ENCODE measurements at places on chromosomes 11 and 22.

DNA sequence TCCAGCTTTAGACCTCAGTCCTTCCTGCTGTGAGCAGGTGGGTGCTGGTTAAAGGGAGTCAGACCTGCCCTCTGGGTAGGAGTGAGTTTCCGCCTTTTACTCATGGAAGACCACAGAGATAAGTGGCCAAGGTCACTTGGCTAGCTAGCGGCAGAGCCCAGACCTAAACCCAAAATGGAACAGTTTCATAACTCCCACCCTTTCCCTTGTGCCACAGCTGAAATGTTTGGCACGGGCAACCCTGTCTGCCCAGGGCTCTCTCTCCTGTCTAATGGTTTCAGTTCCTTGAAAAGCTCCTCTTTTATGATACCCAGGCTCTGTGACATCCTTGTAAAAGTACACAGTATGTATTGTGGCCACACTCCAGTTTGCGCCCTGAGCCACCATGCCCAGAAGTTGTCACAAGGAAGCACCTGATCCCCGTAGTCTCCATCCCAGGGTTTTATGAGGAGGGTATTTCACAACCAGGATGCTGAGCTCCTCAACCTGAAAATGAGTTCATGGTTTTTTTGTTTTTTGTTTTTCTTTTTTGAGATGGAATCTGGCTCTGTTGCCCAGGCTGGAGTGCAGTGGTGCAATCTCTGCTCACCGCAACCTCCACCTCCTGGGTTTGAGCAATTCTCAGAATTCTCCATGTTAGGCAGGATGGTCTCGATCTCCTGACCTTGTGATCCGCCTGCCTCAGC is 5.1 kb downstream of the MB start:
- no peak for DNase-seq

GRCh38 chr11:100434821-100435641 is 252.1 kb upstream of the ARHGAP42 start:
- DNase-seq, result no peak

- DNase-seq, result no peak
These were observed 1.6 kb upstream of the ATG16L2 start for GRCh38 chr11:72812604-72812966.

DNA sequence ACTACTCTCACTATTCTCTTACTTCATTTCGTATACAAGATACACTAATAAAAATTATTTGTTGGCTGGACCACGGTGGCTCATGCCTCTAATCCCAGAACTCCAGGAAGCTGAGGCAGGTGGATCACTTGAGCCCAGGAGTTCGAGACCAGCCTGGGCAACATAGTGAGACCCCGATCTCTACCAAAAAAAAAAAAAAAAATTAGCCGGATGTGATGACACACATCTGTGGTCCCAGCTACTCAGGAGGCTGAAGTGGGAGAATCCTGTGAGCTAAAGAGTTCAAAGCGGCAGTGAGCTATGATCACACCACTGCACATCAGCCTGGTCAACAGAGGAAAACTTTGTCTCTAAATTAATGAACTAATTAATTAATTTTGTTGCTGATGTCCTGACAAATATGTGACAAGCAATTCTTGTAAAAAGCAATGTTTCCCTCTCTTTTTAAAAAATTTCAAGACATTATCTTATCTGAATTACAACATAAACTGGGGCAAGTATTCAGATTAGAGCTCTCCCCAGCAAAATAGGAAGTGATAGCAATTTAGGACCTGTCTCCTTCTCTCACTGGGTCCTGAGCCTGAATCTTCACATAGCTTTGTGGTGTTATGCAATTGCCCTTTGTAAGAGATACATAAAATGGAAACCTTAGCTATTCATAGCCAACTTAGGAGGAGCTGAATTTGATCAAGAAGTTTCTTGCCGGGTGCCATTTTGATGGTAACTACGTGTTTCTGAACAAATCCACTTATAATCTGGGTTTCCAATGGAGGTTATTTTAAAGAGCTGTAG is 17.6 kb upstream of the TMA7B start:
- no peak for DNase-seq

- no peak for DNase-seq
These were observed 3.6 kb downstream of the GTPBP1 start for GRCh38 chr22:38709306-38709705.

DNA sequence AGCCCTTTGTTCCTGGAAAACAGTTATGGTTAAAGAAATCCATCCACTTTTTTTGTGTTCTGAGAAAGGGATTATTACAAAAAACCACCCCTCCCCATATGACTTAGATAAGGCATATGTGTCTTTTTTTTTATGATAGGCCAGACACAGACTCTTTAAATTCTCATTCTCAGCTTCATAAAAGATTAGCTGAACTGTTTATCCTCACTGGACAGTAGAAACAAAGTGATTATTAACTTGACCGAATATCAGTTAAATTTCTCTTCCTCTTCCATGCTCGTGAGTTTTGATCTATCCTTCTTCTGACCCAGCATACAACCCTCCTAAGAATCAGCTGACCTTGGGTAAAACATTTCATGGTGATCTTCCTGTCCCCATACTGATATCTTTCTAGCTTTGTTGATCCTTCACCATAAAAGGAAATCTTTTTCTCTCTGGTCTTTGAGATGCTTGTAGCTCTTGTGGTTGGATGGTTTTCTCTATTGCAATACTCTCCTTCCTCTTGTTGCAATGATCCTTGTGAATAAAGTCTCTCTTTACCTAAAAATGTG is 26.2 kb downstream of the OR2AG2 start:
- DNase-seq, result no peak

GRCh38 chr11:77637345-77638165 is at the start of gene CLNS1A:
CLNS1A (minus strand) TSS chr11:77637794; CDS start chr11:77637714, 80 bp downstream.
- peak; percentile 79 for DNase-seq

- DNase-seq, result no peak
These were observed 14.7 kb upstream of the TAB1 start for GRCh38 chr22:39384750-39385480.

GRCh38 chr11:131418189-131418588 is 47.8 kb downstream of the NTM start:
- DNase-seq, result no peak

- no peak for DNase-seq
These were observed 91.7 kb downstream of the PIWIL4 start for GRCh38 chr11:94658888-94659287.

DNA sequence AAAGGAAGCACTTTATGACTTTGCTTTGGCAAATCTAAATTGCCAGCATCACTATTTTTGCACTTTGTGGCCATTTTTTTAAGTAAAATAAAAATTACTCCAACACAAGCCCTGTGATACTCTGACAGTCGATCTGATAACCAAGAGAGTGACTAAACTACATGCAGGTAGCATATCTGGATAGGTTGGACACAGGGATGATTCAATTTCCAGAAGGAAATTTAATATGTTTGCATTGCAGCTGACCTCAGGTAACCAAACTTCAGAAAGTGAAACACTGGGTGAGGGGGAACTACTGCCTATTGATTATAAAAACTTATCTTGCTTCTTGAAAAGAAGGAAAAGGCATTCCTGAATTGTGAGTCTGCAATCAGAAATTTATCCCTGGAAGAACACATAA is 13.9 kb downstream of the OR5B3 start:
- no peak for DNase-seq

DNA sequence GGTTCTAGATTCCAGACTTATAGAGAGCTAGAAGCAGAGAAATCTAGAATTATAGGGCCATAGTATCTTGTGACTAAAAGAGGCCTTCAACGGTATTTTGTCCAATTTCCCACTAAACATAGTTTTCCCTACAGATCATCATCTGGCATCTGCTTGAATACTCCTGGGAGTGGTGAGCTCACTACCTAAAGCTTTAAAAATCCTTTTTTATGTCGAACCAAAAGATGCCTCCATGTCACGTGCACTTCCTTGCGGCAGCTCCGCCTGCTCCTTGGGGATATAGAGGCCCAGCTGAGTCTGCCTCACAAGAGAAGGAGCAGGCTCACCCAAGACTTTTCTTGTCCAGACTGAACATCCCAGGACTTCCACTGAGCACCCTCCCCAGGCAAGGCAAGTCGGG is 4.3 kb upstream of the MB start:
- no peak for DNase-seq

GRCh38 chr11:69048031-69048693 is 570 bp upstream of the TPCN2 start:
- no peak for DNase-seq

- DNase-seq, result no peak
These were observed 97.5 kb downstream of the TSPAN18 start for GRCh38 chr11:44824300-44824704.

GRCh38 chr11:128066399-128066798 is 521.0 kb downstream of the ETS1 start:
- DNase-seq, result no peak

GRCh38 chr11:68337399-68337835 is 25.0 kb downstream of the LRP5 start:
- DNase-seq, result no peak
